ENCODE measurements at places on chromosomes 12 and 14.

GRCh38 chr14:103594265-103594664 is 31.5 kb downstream of the COA8 start:
- no peak for DNase-seq

DNA sequence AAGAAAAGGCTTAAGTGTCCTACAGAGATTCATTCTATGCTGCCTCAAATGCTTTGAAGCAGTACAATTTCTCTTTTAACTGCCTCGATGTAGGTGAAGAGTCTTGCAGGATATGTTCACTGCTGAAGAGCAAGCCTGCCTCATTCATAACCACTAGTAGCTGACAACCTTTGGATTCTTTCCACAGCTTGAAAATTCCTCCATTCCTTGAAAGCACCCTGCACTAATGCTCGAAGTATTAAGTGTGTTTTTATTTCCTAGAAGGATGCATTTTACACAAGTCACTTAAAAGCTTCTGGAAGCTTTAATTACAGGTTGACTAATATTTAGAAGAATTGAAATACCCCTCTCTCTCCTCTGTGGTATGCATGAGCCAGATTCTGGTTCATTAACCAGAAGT is 429.4 kb downstream of the DIO2 start:
- DNase-seq, result no peak

DNA sequence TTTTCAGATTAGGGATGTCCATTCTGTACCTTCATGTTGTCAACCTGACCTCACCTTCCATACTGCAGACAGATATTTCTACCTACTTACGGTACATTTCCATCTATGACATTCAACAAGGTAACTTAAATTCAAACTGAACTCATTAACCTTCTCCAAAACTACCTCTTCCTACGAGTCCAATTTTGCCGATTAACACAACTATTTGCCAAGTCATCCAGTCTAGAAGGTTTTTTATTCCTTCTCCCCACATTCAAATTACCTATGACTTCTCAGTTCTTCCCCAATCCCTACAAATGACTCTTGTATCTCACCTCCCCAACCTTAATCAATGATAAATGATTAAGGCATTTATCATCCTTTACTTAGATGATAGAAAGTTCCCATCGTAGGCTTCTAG is 23.6 kb downstream of the SPTSSA start:
- no peak for DNase-seq

DNA sequence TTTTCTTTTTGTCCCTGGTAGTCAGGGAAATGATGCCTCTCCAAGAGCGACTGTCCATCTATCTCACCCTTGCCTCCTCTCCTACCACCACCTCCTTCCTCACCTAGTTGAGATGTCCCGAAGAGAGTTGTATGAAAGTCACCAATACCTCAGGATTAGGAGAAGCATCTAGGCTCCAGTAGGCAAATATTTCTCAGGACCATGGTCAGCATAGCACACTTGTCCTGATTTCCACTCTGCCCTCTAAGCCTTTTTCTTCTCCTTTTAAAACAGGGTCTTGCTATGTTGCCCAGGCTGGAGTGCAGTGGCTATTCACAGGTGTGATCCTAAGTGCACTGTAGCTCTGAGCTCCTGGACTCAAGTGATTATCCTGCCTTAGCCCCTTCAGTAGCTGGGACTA is 268.4 kb upstream of the PELI2 start:
- DNase-seq, result no peak
